Naive thymus-derived CD4-positive, alpha-beta T cell (primary cell): ENCODE measurements at places on chromosomes 5 and 9. TPM values are rescaled to one million over a fixed set of nuclear protein-coding genes. Genes with fewer than 3 reads are reported as not detected.

Gene HRH2
- 23.2 and 23.8 TPM in 2 replicates for total RNA-seq

Gene PCDHGA4
- total RNA-seq, result 0.31 and 0.63 TPM in 2 replicates

Gene CANX
- 350 TPM for total RNA-seq

Gene CARTPT
- total RNA-seq, result not detected

Gene FAM200C
- total RNA-seq, result 0.80 and 0.81 TPM in 2 replicates

Gene CSF1R
- total RNA-seq, result 6.4 TPM

Gene IL33
- total RNA-seq, result not detected

Gene C6
- total RNA-seq, result not detected

Gene RAB3C
- total RNA-seq, result not detected

Gene CLIC3
- 13.0 TPM for total RNA-seq

Gene SVEP1
- 0.08 TPM for total RNA-seq

Gene ZCCHC9
- 27.5 TPM for total RNA-seq

Gene SPINK6
- total RNA-seq, result not detected

Gene AGXT2
- total RNA-seq, result not detected

Gene DBH
- not detected in 2 replicates for total RNA-seq

Gene SLC36A2
- not detected for total RNA-seq
